RKO (cell line): ENCODE measurements at places on chromosomes 1 and 21.

DNA sequence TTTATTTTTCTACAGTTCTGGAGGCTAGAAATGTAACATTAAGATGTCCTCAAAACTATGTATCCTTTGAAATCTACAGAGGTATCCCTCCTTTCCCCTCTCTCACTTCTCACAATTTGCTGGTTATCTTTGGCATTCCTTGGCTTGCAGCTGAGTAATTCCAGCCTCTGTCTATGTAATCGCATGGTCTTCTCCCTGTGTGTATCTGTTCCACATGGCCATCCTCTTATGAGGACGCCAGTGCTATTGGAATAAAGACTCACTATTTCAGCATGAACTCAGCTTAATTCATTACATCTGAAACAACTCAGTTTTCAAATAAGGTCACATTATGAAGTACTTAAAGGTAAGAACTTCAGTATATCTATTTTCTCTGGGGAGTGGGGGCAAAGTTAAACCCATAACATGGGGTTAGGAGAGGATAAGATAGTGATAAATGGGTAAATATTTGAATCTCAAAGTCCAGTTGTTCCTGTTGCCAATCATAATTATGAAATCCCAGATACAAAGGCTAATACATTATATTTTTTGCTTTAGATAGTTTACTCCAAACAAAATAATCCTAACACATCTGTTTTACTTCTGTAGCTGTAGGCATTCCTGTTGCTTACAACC lies 1290.8 kb downstream of the NCAM2 start:
- DNase-seq = no peak

DNA sequence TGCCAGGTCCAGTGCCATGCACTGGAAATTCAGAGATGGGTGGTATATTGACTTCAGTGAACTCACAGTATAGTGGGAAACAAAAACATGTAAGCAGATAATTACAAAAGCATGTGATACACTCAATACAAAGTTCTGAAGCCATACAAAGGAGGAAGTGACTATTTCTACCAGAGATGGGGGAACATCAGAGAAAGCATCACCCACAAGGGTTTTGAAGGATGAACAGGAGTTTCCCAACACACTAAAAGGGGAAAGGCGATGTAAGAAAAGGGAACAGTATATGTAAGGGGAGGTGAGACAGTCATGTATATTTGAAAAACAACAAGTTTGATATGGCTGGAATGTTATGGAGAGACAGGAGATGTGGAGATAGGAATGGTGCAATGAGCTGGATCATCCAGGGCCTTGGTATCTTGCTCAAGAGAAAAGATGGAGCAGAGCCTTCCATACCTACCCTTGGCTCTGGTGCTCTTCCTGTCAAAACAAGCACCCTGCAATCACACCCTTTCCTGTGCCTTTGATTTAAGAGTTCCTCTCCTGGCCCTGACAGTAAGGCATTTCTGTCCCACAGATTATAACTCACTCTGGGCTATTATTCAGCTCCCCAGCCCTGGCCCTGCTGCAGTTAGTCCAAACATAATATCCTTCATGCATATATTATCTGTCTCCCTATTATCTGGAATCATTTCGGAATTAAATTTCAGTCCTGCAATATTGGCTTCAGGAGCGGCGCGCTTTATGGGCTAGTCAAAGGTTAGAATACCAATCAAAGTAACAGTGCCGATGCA lies 60.5 kb downstream of the DMAP1 start:
- DNase-seq = no peak

- no peak for DNase-seq
Measured at GRCh38 chr1:148383966-148384365, 99.1 kb downstream of the PPIAL4G start.

- DNase-seq = no peak
Measured at GRCh38 chr1:220655961-220656740, 34.0 kb upstream of the C1orf115 start.
